ENCODE measurements at places on chromosomes 3 and 15.

GRCh38 chr15:67809866-67810265 is 15.4 kb upstream of the SKOR1 start:
- no peak for DNase-seq

DNA sequence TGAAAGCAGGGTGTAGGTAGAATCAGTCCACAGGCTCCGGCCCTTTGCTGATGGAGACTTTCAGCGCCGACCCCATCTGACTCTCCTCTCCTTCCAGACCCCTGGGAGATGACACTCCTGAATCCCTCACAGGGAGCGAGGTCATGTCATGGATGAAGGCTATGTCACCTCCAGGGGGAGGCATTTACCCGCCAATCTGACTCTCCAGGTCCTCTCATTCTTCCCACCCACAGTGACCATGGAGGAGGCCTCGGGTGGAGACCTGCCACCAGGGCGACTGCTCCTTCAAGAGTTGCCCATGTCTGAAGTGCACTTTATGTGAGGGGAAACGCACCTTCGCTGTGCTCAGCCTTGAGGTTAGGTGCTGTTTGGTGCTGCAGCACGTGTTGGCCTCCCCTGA is 112.7 kb downstream of the KLF13 start:
- no peak for DNase-seq

DNA sequence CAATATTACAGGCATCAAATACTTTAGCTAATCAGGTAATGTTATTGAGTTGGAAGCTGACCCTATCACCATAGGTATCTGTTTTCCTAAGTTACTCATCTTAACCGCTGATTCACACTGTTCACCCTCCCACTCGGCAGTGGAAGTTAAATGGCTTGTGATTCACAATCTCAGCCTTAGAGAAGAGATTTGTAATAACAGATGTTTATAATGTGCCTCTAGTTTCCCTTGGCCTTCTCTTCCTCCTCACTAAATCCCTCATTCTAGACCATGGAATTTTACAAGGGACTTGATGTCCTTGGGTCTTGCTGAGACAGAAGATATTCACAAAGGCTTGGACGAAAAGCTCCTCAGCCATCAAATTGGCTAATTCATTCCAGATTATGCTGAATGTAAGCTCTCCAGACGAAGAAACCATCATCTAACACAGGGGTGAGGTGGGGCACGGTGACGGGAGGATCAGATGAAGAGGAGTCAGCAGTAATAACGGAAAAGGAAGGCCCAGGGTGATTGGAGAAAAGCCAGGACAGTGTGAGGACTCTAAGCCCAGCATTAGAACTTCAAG is 931.7 kb downstream of the MCTP2 start:
- no peak for DNase-seq

GRCh38 chr15:84721371-84721770 is 5.4 kb upstream of the SEC11A start:
- no peak for DNase-seq

DNA sequence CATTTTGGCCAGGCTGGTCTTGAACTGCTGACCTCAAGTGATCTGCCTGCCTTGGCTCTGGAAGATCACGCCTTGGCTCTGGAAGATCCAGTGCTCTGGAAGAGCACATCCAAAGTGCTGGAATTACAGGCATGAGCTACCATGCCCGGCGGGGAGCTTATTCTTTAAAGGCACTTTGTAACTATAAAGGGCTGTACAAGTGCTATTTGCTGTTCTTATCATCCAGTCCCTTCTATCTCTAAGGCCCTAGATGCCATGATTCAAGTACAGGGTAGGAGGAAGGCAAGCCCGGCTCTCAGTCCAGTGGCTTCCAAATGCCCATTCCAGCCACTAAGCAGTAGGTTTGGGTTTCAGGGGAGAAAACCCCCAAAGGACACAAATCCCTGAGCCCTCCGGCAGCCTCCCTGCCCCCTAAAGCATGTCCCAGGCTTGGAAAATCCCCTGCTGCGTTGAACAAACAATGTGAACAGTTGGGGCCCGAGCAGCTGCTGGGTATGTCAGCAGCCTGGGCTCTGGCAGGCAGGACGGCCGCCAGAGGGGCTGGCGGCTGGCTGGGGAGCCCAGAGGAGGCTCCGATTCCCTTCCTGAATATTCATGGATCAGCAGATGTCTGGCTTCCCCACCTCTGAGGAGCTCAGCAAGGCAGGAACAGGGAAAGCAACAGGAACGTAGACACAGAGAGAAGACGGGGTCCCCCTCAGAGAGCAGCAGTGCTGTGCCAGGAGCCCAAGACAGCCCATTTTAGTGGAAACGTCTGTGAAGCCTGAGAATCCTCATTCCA is 7.7 kb downstream of the IGDCC4 start:
- DNase-seq, result no peak

- DNase-seq, result no peak
These were observed 127.5 kb downstream of the MEGF11 start for GRCh38 chr15:66126031-66126441.

- DNase-seq, result no peak
These were observed 7.9 kb downstream of the ACP3 start for GRCh38 chr3:132325103-132325606.
